Breast epithelium (tissue), 4 donors: ENCODE measurements at places on chromosomes 2 and 18. TPM values are rescaled to one million over a fixed set of nuclear protein-coding genes. Genes with fewer than 3 reads are reported as not detected.

Gene HAUS1
- total RNA-seq, result 52.6 TPM

Gene FEV
- total RNA-seq, result not detected

Gene MERTK
- total RNA-seq, result 84.3 TPM

Gene MGAT4A
- total RNA-seq, result 41.1 TPM

Gene GPD2
- 28.8 TPM for total RNA-seq

Gene POTEC
- total RNA-seq, result not detected

Gene C2orf80
- total RNA-seq, result not detected

Gene LIMS4
- 2.0 TPM for total RNA-seq

Gene TMEM37
- 8.8 TPM for total RNA-seq

Gene RBMS1
- 81.3 TPM for total RNA-seq

Gene MAB21L4
- total RNA-seq, result 2.3 TPM

GRCh38 chr2:129620411-129620810 is 359.1 kb upstream of the RAB6C start:
- DNase-seq, result no peak

DNA sequence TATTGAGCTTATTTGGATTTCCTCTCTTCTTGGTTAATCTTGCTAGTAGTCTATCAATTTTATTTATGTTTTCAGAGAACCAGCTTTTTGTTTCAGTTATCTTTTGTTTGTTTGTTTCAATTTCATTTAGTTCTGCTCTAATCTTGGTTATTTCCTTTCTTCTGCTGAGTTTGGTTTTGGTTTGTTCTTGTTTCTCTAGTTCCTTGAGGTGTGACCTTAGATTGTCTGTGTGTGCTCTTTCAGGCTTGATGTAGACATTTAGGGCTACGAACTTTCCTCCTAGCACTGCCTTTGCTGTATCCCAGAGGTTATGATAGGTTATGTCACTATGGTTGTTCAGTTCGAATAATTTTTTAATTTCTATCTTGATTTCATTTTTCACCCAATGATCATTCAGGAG is 141.6 kb downstream of the ZNF236 start:
- no peak for DNase-seq

DNA sequence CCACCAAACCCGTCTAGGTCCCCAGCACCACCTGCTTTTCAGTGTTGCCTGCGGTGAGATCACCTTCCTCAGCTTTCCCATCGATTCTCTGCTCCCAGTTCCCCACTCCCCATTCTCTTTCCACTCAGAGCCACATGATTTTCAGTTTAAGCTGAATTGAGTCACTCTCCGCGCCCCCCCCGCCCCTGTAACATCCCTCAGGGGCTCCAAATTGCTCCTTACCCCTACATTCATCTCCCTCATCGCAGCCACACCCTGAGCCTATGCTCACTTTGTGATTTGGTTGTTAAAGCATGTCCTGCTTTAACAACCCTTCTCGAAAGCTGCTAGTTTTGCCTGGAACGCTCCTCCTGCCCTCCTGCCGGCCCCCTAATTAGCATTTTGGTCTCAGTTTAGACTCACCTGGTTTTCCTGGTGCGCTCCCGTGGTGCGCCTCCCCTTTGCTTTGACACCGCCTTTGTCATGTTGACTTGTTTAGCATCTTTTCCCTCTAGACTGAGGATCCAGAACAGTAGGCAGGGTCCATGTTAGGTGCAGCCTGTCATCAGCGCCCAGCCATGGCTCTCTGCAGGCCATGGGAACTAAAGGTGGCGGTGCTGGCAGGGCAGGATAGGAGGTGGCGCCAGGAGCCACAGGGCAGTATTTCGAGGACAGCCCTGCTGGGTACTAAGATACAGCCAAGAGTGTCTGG is 60.8 kb downstream of the ST3GAL5 start:
- DNase-seq, result no peak

DNA sequence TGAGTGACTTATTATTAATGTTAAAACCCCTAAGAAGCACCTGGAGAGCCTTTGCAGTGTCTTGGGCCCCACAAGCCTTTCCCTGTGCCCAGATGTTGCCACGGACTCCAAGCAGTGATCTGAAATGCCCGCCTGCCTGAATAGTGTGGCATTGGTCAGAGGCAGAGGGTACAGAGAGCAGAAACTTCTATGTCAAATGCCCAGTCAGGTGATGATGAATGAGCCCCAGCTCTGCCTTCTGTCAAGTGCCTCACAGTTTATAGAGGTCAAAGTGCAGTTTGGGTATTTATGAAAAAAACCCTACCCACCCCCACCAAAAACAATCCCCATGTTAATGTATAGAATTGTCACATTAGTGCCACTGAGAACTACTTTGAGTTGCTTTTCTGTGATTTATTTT is 170.0 kb upstream of the SIX3 start:
- no peak for DNase-seq

DNA sequence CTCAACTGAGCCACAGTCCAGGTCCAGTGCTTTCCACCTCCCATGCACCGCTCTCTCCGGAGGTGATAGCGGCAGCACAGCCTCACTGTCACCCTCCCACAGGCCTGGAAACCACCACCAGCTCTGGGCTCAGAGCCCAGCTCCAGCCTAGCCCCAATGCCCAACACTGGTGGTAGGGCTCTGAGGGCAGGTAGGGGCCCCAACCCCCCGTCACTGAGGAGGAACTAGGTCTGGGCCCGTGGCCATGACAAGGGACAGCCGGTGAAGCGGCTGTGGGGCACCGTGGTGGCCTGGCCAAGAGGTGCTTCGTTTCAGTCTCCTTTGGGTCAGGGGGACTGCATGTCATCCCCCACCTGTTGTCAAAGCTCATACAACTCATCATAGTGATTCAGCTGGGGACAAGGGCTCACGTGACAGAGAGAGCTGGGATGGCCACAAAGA is 5.5 kb upstream of the TMEM214 start:
- DNase-seq, result no peak

DNA sequence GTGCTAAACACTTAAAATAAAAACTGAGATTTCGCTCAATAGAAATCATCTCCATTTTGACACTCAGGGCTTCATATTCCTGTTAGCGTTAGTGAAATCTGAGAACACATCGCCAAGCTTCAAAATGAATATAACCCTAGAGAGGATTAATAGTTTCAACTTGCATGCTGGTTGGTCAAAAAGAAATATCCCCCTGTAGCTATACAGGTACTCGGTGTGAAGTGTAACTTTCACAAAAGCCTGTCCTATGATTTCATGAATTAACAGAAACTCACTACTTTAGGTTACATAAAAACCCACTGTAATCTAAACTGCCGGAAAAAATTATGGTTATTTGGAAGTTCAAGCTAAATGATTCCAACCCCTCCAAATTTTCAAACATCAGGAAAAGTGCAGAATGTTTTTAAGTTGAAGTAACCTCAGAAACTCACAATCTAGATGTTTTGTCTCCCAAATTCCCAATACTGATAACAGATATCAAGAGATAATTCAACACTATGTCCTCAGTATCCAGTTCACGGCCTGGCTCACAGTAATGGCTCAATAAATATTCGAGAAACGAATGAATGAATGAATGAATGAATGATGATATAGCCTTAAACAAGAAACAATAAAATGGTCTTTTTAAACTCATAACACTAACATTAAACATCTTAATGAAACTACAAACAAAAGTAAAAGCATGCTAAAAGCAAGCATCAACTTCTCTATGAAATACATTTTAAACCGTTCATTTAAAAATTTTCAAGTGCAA is 2.5 kb downstream of the TLK1 start:
- DNase-seq, result no peak

- DNase-seq, result no peak
These were observed 881 bp downstream of the PIKFYVE start for GRCh38 chr2:208266936-208267335.

DNA sequence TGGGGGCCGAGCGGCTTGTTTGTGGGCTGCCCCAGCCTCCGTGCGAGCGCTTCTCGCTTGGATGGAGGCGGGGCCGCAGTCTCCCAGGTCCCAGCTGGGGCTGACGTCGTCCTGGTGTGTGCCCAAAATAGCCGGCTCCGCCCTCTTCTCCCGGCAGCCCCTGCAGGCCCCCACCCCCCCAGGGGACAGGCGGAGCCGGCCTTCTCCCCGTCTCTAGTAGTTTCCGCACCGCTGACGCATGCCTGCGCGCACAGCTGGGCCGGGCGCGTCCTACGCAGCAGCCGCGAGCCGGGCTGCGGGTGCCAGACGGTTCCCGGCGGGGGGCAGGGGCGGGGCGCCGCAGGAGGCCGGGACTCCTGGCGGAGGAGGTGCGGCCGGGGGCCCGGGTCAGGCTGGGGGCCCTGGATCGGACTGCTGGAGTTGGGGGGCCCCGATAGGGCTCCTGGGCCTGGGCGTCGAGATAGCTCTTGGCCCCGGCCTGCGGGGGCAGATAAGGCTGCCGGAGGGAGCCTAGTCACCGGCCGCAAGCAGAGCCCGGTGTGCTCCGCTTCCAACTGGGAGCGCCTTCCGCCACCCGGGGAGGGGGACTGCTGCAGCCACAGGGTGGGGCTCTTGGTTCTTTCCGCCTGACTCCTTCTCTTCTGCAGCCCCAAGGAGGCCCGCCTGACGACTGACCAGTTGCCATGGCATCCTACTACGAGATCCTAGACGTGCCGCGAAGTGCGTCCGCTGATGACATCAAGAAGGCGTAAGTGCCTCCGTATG is at the start of gene DNAJB2:
Gene DNAJB2, plus strand, starts transcription at position 216 of the 765 bp plus-strand sequence. Its CDS starts 468 bp downstream, at position 684.
- peak; percentile 98 for DNase-seq

DNA sequence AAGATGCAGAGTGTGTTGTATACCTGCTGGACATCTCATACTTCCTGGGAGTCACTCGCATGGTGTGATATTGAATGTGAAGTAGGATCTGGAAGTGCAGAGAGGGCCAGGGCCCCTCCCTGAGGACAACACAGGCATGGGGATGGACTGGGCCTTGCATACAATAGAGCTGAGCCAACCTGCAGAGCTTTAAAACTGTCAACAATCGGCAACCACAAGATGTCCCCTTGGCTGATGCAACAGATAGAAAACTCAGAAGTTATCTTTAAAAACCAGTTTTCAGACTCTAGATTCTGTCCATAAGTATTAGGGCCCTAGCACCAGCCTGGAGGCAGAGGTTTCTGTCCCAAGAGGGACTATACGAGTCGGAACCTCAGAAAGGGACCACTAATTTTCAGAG is 19.7 kb downstream of the EVA1A start:
- DNase-seq, result no peak

- no peak for DNase-seq
These were observed 43.5 kb upstream of the EPG5 start for GRCh38 chr18:46010676-46011075.

DNA sequence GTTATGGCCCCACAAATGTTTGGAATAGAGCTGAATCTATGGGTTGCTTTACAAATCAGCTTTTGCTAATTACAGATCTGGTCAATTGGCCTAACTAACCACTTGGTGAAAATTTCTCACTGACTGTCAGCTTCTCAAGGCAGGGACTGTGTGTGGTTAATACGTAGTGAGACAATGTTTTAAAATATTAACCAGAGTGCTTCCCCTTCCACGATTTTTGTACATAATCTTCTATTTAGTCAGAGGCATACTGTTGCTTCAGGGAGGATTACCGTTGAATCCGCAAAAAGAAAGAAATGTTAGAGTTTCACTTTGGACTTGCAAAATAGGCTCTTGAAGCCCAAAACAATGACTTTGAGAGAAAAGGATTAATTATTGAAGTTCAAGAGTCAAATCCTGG is 14.9 kb upstream of the KCNS3 start:
- DNase-seq, result no peak

DNA sequence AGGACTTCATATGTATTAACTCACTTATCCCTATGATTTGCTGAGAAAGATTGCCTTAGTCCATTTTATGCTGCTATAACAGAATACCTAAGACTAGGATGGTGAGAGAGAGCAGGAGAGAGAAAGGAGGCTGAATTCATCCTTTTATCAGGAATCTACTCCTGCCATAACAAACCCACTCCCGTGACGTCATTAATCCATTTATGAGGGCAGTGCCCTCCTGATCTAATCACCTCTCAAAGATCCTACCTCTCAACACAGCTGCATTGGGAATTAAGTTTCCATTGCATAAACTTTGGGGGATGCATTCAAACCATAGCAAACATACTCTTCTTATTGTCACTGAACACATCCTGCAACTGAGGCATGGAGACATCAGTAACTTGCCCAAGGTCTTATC is 122.0 kb downstream of the VIT start:
- no peak for DNase-seq

DNA sequence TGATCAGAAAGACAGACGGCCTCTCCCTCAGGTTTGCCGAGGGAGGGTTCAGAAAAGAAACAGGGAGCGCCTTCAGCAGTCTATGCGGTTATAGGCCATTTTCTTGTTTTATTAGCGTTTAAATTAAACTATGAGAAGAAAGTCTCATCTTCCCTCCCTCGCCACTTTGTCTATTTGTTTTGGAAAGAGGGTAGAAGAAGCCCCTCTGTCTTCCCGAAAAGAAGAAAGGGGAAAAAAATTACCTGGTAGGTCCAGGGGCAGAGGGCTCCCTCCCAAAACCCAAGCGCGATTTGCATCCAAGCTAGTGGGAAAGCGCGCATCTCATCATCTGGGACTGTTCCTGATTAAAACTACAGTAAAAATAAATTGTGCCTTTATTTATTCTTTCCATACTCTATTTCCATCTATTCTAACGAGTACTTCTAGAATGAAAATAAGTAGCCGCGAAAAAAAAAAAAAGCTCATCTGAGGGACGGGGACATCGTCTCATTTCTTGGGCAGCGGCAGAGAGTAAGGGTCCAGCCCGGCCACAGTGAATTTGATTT is 2.4 kb downstream of the PAX8 start:
- no peak for DNase-seq

GRCh38 chr2:97718051-97718882 is 4.9 kb downstream of the ZAP70 start:
- DNase-seq, result no peak

GRCh38 chr2:216056739-216057138 is 24.9 kb downstream of the PECR start:
- no peak for DNase-seq

DNA sequence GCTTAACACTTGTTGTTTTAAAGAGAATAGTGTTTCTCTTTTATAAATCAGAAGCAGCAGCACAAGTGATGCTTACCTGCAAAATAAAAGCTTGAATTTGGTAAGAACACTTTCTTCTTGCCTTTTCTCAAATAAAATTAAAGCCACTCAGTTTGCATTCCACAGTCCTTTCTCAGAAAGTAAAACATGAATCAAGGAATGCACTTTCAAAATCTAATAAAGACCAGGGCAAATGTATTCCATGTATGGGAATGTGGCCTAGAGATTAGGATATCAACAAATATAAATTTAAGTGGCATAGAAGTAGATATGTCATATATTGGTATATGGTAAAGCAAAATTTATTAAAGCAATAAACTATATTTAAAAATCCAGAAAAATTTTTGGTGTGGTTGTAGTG is 352.8 kb downstream of the THSD7B start:
- no peak for DNase-seq

- DNase-seq, result no peak
These were observed 498.7 kb downstream of the BCL11A start for GRCh38 chr2:60054571-60055340.

DNA sequence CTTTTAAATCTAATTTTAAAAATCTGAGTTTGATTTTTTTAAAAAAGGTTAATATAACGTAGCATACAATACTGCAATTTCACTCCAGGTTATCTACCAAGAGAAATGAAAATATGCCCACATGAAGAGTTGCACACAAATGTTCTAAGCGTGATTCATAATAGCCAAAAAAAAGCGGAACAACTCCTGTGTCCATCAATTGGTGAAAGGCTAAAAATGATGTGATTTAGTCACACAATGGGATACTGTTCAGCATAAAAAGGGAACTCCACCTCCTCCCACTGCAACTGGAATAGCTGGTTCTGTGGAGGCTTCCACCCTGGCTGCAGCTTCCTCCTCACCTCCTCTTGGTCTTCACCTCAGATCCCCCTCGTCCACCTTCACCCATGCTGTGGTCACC is 132.8 kb downstream of the PIK3C3 start:
- no peak for DNase-seq
